ENCODE measurements at places on chromosomes 12 and 14.

DNA sequence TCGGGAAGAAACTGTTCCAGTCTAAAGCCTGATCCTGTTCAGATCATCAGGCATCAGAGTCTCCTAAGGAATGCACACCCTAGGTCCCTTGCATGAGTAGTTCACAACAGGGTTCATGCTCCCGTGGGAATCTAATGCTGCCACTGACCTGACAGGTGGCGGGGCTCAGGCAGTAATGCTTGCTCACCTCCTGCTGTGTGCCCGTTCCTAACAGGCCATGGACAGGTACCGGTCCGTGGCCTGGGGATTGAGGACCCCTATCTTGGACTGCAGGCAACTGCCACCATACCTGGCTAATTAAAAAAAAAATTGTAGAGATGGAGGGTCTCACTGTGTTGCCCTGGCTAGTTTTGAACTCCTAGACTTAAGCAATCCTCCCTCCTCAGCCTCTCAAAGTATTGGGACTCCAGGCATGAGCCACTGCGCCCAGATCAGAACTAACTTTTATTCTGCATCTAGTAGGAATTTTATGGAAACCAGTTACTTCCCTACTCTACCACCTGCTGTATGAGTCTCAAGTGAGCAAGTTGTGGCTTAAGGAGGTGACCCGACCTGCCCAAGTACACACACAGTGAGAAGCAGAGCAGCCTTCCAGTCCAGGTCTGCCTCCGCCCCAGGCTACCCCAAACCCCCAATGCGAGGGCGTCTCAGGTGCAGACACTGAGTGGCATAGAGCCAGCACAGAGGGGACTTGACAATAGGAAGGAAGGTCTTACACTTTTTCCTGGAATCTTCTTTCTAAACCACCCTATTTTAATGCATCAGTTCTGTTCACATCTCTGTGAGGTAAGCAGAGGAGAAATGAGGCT, 2.5 kb upstream of the PAPLN start:
- DNase-seq: no peak

DNA sequence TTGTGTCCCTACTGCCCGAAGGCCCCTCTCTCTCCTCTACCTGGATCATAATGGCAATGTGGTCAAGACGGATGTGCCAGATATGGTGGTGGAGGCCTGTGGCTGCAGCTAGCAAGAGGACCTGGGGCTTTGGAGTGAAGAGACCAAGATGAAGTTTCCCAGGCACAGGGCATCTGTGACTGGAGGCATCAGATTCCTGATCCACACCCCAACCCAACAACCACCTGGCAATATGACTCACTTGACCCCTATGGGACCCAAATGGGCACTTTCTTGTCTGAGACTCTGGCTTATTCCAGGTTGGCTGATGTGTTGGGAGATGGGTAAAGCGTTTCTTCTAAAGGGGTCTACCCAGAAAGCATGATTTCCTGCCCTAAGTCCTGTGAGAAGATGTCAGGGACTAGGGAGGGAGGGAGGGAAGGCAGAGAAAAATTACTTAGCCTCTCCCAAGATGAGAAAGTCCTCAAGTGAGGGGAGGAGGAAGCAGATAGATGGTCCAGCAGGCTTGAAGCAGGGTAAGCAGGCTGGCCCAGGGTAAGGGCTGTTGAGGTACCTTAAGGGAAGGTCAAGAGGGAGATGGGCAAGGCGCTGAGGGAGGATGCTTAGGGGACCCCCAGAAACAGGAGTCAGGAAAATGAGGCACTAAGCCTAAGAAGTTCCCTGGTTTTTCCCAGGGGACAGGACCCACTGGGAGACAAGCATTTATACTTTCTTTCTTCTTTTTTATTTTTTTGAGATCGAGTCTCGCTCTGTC, 1.8 kb downstream of the INHBE start:
- no peak for DNase-seq

DNA sequence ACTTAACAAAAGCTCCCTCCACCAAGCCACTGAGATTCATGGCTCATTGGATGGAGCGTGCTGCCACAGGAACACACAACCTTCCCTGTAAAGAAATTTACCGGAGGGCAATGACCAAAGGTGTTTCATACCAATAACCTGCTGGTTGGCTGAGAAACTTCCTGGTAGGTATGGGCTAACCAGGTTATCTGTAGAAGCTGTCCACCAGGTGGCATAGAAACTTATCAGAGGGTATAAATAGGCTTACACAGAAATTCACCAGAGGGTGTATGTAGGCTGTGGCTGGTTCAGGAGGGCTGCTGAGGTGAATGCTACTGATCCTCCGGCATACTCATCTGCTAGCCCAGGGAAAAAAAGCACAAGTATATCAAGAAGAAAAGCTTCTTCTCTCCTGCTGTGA, 27.1 kb upstream of the MTERF2 start:
- peak; percentile 96 for DNase-seq

DNA sequence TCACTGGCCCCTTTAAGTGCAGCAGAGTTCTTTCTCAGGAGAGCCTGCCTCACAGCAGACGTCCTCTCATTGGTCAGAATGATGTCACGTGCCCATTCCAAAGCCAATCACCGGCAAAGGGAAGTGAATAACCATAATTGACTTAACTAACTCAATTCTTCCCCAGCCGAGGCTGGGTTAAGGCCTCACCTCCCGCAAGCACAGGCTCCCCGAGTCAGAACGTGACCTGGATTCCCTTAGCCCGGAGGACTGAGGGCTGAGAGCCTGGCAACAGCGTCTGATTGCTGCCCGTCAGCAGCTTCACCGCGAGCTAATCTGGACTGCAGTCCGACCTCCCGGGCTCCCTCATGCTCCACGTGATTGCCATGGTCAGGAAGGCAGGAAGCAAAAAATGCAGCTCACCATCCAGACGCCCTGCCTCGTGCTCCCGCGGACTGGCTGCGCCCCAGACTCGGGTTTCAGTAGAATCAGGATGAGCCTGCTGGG, 92.1 kb upstream of the FZD10 start:
- DNase-seq: no peak

DNA sequence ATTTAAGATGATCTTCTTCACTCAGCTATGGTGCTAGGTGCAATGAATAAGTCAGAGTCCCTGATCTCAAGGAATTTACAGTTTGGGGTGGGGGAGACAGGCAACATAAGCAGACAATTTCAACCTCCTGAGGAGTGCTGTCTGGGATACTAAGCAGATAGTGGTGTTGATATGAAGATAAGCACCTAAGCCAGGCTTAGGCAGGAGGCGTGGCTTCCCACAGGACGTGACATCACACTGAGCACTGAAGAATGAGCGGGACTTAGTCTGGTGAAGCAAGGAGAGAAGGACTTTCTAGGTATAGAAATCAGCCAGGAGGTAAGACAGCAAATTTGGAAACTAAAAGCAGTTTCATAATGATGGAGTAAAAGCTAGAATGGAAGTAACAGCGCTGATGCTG, 6.8 kb downstream of the PRPH start:
- no peak for DNase-seq

DNA sequence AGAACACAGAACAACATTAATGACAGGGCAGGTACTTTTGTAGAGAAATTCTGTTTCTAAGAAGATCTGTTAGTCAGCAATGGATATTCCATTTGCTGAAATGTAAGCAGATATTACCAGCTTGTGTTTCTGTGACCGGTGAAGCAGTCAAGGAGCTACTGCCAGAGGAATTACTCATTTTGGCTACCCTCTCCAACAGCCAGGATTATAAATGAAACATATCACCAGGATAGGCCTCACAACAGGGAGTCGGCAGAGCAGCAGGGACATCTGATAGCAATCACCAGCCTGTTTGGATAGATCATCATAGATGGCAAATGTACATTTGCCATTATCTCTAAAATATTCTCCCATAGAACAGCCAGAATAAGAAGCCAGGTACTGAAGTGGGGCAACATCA, 440.7 kb downstream of the KCNH5 start:
- no peak for DNase-seq

GRCh38 chr12:112738531-112738930, 53.0 kb upstream of the RPH3A start:
- DNase-seq: peak; percentile 6

DNA sequence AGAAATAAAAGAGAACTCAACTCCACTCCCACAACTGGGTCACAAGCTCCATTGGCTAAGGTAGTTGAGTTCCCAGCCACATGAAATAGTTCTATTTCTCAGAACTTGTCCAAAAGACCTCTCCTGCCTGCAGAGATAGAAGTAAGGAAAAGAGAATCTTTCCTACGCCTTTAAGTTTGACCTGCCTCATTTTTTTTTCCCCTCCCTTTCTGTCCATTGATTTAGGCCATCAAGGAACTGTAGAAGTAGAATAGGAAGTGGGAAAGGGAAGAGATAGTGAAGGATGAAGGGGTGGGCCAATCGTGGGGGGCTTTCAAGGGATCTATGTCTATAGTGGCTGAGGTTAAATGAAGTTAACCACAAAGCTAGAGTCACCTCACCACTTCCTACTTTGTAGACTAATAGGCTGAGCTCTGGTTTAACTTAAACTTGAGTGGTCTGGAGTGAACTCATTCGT, 13.9 kb upstream of the NUDT4 start:
- no peak for DNase-seq

GRCh38 chr12:116708826-116709756, 28.8 kb downstream of the SPRING1 start:
- peak; percentile 54 for DNase-seq

DNA sequence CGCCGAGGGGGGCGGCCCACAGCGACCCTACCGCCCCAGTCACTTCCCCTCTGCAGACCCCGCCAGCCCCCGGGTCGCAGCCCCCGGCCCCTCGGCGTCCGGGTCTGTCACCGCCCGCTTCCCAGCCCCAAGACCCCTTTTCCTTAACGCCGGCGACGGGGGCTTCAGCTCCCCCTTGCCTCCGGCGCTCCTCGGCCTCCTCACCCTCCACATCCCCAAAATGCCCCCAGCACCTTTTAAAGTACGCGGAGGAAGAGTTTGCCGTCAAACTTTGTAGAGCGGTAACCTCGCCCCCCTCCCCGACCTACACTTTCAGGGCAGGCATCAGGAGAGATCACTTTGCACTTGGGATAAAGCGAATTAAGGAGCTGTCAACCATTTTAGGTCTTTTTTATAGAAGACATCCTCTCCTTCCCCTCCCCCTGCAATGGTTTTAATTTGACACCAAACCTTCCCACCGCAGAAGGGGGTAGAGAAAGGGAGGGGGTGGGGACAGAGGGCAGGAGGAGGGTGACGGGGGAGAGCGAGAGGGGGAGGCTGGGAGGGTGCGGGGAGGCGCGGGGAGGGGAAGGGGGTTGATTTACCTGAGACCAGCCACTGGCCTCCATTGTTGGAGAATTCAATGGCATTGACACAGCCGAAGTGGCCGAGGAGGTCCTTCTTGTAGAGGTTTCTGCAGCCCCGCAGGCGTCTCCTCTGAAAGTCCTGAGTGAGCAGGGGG, 578 bp downstream of the DCAF5 start:
- peak; percentile 30 for DNase-seq

DNA sequence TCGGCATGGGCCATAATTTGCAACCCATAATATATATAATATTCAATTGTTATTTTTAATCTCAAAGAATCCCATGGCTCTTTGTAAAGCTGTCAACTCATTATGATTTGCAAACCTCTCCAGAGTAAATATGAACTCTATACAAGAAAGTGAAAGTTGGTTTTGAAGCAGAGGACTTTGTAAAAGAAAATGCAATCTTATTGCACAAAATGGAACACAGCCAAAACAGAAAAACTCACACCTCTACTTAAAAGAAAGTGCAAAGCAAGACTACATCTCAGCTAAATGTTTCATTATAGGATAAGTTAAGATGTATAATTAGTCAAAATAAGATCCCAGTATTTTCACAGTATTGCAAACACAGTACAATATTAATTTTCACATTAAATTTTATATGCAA, 111.2 kb upstream of the FLRT2 start:
- DNase-seq: no peak

- no peak for DNase-seq
These were observed 11.0 kb upstream of the PPP4R3A start for GRCh38 chr14:91521061-91521640.

DNA sequence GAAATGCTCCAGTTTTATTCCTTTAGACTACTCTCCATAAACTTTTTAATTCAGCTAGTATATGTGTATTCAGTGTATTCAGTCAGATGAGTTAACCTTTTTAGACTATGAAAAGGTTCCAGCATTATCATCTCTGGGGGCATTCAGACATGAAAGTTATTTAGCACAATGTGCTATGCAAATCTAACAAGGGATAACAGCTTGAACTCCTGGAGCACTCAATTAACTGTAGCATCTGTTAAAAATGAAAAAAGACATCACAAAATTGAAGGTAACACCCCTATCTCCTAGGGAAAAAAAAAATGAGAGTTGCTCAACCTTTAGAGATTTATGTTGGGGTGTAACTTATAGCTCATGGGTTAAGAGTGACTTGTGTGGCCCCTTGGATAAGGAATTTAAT, 211.5 kb downstream of the PHLDA1 start:
- no peak for DNase-seq

GRCh38 chr12:76264611-76265012, 83.6 kb downstream of the BBS10 start:
- peak; percentile 76 for DNase-seq

- DNase-seq: no peak
These were observed 137.0 kb downstream of the CRADD start for GRCh38 chr12:93813972-93814821.

GRCh38 chr12:66066137-66066928, 64.2 kb downstream of the LLPH start:
- DNase-seq: no peak

DNA sequence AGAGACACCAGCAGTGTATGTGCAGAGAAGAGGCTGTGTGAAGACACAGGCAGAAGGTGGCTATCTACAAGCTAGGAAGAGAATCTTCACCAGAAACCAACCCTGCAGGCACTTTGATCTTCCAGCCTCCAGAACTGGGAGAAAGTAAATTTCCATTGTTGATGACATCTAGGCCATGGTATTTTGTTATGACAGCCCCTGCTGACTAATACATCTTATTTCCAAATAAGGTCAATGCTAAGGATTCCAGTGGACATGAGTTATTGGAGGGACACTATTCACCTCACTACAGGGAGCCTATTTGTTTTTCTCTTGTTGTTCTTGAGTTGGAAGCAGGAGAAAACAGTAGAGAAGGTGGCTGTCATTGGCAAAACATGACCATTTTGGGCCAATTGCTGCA, 88.5 kb upstream of the RIN3 start:
- DNase-seq: peak; percentile 71

Data from epithelial cell of esophagus (primary cell).